ENCODE measurements at places on chromosomes 3 and 15.

DNA sequence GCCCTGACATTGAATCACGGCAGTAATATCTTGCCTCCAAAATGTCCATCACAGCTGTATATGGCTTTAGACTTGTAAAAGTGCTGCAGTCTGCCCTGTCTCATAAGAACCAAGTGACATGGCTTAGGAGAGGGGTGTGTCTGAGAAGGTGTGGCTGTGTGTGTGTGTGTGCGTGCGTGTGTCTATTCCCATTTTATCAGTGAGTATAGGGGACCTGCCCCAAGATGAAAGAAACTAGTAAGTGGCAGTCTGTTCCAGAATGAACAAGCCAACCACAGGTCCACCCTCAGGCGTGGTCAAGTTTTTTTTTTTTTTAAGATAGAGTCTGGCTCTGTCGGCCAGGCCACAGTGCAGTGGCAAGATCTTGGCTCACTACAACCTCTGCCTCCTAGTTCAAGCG lies 5.6 kb upstream of the RHOV start:
- DNase-seq = no peak
- H3K4me1 ChIP-seq = no peaks in the 10 kb centered on the region
- H3K27me3 ChIP-seq = no peaks in the 10 kb centered on the region
- H3K36me3 ChIP-seq = no peaks in the 10 kb centered on the region

GRCh38 chr3:37489355-37489754 lies 315.0 kb upstream of the LRRFIP2 start:
- no peak overlapping the region for H3K27ac ChIP-seq
- no peaks in the 10 kb centered on the region for H3K27me3 ChIP-seq

DNA sequence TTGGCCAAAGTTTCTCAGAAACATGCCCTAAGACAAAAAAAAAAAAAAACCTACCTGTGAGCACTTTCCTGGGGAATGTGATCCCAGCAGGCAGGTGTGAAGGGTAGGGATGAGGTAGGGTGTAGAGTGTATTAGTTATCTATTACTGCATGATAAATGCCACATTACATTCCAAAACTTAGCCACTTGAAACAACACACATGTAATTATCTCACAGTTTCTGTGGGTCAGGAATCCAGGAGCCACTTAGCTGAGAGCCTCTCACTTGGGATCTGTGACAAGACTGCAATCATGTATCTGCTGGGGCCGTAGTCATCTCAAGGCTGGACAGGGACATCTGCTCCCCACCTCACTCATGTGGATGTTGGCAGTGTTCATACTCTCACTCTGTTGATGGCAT lies 18.9 kb upstream of the FBN1 start:
- no peaks in the 10 kb centered on the region for H3K36me3 ChIP-seq
- H3K4me3 ChIP-seq = no peak overlapping the region
- DNase-seq = no peak
- H3K27ac ChIP-seq = no peak overlapping the region

- DNase-seq = no peak
- no peaks in the 10 kb centered on the region for H3K36me3 ChIP-seq
- H3K27ac ChIP-seq = no peak overlapping the region
- H3K27me3 ChIP-seq = no peaks in the 10 kb centered on the region
- no peak overlapping the region for H3K4me3 ChIP-seq
These were observed 24.2 kb upstream of the GALNT15 start for GRCh38 chr3:16150285-16150684.

GRCh38 chr15:80550908-80551260 lies 144.2 kb upstream of the ABHD17C start:
- no peaks in the 10 kb centered on the region for H3K4me1 ChIP-seq
- no peaks in the 10 kb centered on the region for H3K36me3 ChIP-seq
- H3K27me3 ChIP-seq = no peaks in the 10 kb centered on the region
- no peak overlapping the region for H3K27ac ChIP-seq
- DNase-seq = no peak
- H3K4me3 ChIP-seq = no peak overlapping the region

DNA sequence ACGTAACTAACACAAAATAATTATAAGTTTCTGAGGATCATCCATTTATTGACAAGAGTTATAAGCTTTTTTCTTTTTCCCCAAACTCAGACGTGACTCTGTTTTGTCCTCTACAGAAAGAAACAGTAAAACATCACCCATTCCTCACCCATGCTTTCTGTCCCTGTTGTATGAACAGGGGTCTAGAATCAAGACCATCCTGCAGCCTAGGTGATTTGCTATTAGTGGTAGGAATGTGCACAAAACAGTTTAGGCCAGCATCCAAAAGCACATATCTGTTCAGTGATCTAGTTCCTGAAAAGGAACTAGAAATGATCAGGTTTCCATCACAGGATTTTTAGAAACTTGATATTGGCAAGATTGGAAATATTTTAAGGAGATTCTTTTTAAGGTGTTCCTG lies 527.6 kb downstream of the SOX2 start:
- no peak for DNase-seq
- H3K27ac ChIP-seq = no peak overlapping the region
- no peaks in the 10 kb centered on the region for H3K27me3 ChIP-seq
- no peak overlapping the region for H3K4me3 ChIP-seq
- no peaks in the 10 kb centered on the region for H3K36me3 ChIP-seq

GRCh38 chr3:112875561-112875960 lies 28.9 kb upstream of the CD200R1L start:
- H3K4me3 ChIP-seq = no peak overlapping the region
- H3K27ac ChIP-seq = no peak overlapping the region
- no peaks in the 10 kb centered on the region for H3K27me3 ChIP-seq
- no peak for DNase-seq
- no peaks in the 10 kb centered on the region for H3K4me1 ChIP-seq
- H3K36me3 ChIP-seq = no peaks in the 10 kb centered on the region

GRCh38 chr15:77784361-77785292 lies 151.9 kb upstream of the LINGO1 start:
- H3K36me3 ChIP-seq = no peaks in the 10 kb centered on the region
- peak; percentile 21 for DNase-seq
- H3K4me1 ChIP-seq = no peaks in the 10 kb centered on the region

DNA sequence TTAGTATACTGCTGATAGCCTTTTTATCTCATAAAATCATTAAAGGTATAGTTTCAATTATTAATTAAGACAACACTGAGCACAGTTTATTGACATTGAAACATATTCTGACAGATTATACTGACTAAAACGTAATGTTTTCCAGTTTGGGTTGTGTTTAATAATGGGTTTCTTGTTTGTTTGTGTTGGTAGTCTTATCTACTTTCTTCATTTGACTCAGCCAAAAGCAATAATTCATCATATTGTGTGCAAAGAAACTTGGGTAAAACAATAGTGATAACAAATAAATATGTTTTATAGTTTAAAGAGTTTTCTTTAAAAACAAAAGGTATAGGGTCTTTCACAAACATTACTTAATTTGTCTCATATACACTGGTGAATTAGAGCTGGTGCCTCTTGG lies 629.2 kb upstream of the AGTR1 start:
- H3K36me3 ChIP-seq = no peaks in the 10 kb centered on the region
- H3K4me3 ChIP-seq = no peak overlapping the region
- H3K27me3 ChIP-seq = no peaks in the 10 kb centered on the region
- H3K4me1 ChIP-seq = no peaks in the 10 kb centered on the region
- DNase-seq = no peak
- no peak overlapping the region for H3K27ac ChIP-seq

DNA sequence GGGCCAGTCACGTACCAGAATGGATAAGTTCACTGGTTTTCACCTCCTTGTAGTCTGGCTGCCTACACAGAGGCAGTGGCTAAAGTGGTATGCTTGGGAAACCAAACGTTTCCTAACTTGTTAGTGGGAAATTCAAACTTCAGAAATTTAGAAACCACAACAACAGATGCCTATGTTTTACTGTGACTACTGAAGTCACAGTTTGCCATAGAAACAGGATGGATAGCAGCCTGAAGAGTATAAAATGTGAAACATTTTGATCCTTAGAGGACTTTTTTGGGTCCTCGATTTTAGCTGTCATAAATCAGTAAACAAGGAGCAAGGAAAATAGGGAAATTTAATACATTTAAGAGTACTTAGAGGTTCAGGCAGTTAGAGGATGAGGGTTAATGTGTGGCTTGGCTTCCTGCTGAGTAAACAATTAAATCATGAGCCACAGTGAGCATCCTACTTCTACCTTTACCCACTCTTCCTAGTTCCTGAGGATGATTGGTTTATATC lies 48.6 kb downstream of the CMSS1 start:
- H3K4me3 ChIP-seq = no peak overlapping the region
- peaks cover 22% of the 10 kb centered on the region for H3K4me1 ChIP-seq
- H3K27me3 ChIP-seq = no peaks in the 10 kb centered on the region
- H3K27ac ChIP-seq = peak overlapping the region; percentile 41
- DNase-seq = peak; percentile 45

GRCh38 chr3:124964387-124964786 lies 29.8 kb upstream of the MUC13 start:
- peaks cover 9% of the 10 kb centered on the region for H3K36me3 ChIP-seq
- H3K27ac ChIP-seq = no peak overlapping the region
- no peak overlapping the region for H3K4me3 ChIP-seq
- DNase-seq = no peak
- peaks cover 7% of the 10 kb centered on the region for H3K4me1 ChIP-seq

DNA sequence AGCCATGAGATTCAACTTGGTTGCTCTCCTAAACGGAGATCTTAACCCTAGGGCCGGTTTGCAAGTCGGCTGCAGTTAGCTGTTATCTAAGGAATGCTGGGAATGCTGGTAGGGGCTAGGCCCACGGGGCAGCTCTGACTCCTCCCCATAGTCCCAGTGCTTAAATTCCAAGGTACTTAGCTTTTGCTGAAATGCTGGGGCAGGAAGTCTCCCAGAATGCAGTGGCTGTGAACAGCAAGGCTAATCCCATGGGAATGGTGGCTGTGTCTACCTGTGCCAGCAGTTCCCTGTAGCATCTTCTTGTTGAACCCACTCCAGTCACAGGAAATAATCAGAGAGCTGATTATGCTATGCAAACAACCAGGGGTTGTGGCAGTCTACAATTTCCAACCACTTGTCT lies 102.5 kb upstream of the TJP1 start:
- H3K27ac ChIP-seq = no peak overlapping the region
- peaks cover 3% of the 10 kb centered on the region for H3K4me1 ChIP-seq
- H3K27me3 ChIP-seq = no peaks in the 10 kb centered on the region
- DNase-seq = peak; percentile 55

- H3K4me3 ChIP-seq = no peak overlapping the region
- no peaks in the 10 kb centered on the region for H3K36me3 ChIP-seq
- H3K27me3 ChIP-seq = no peaks in the 10 kb centered on the region
- peak; percentile 87 for DNase-seq
These were observed 45.2 kb downstream of the ATP2B2 start for GRCh38 chr3:10459954-10460754.

- no peaks in the 10 kb centered on the region for H3K27me3 ChIP-seq
- no peak overlapping the region for H3K4me3 ChIP-seq
- no peak overlapping the region for H3K27ac ChIP-seq
- DNase-seq = no peak
- H3K4me1 ChIP-seq = peaks cover 13% of the 10 kb centered on the region
- no peaks in the 10 kb centered on the region for H3K36me3 ChIP-seq
These were observed 39.3 kb downstream of the CDCP1 start for GRCh38 chr3:45106874-45107273.

DNA sequence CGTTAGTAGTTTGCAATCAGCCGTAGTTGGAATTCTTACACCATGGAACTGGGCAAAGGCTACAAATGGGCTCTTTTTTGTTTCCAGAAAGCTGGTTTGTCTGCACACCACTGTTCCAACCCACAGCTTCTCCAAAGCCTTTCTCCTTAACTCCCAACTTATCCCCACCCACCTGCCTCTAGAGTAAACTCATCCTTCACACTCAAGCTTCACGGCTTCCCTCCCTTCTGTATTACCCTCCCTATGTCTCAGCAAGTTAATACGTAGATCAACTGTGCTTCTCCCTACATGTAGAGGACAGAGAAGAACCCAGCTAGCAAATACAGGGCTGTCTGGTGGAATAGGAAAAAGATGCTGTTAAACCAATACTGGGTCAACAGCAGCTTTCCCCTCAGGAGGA lies 363.0 kb upstream of the IL12A start:
- H3K4me1 ChIP-seq = peaks cover 26% of the 10 kb centered on the region
- DNase-seq = no peak
- H3K27me3 ChIP-seq = no peaks in the 10 kb centered on the region
- H3K36me3 ChIP-seq = no peaks in the 10 kb centered on the region

DNA sequence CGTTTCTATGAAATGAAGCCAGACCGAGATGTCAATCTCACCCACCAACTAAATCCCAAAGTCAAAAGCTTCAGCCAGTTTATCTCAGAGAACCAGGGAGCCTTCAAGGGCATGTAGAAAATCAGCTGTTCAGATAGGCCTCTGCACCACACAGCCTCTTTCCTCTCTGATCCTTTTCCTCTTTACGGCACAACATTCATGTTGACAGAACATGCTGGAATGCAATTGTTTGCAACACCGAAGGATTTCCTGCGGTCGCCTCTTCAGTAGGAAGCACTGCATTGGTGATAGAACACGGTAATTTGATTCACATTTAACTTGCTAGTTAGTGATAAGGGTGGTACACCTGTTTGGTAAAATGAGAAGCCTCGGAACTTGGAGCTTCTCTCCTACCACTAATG lies 41.9 kb upstream of the TRA2B start:
- no peaks in the 10 kb centered on the region for H3K27me3 ChIP-seq
- no peaks in the 10 kb centered on the region for H3K36me3 ChIP-seq
- H3K4me1 ChIP-seq = peaks cover 10% of the 10 kb centered on the region
- DNase-seq = peak; percentile 79

- H3K4me1 ChIP-seq = peaks cover 14% of the 10 kb centered on the region
- no peak for DNase-seq
- H3K36me3 ChIP-seq = no peaks in the 10 kb centered on the region
- no peak overlapping the region for H3K27ac ChIP-seq
- peaks cover 17% of the 10 kb centered on the region for H3K27me3 ChIP-seq
These were observed 1.5 kb downstream of the FOXB1 start for GRCh38 chr15:60005352-60006202.

DNA sequence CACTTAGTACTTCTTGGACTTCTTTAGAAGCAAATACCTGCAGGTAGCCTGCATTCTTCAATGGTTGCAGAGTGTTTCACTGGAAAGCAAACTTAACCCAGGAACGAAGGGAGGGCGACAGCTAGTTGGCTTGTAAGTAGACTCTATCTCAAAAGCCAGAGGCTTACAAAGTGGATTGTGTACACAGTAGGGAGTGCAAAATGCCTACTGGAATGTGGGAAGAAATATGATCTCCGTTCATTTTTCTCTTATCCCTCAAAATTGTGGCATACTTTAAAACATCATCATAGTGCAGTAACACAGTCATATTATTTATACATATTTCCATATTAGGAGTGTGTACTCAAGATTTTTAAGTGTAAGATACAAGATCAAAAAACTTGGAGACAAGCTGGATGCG lies 155.7 kb downstream of the LIPC start:
- H3K27ac ChIP-seq = no peak overlapping the region
- no peaks in the 10 kb centered on the region for H3K36me3 ChIP-seq
- no peaks in the 10 kb centered on the region for H3K27me3 ChIP-seq

DNA sequence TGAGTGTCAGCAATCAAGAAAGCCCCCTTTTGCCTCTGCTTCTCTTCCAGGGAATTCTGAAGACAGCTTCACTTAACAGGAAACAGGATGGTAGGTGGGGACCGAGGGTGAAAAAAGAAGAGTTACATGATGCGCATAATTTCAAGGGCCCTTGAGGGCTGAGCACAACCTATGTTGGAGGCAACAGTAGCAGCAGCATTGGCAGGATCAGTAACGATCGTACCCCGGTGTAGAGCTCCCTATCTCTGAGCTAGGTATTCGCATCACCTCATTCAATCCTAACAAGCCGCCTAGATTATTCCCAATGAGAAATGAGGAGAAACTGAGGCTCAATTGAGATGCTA lies 432 bp upstream of the RAD54L2 start:
- H3K27ac ChIP-seq = no peak overlapping the region
- H3K27me3 ChIP-seq = no peaks in the 10 kb centered on the region
- H3K4me1 ChIP-seq = peaks cover 9% of the 10 kb centered on the region
- no peaks in the 10 kb centered on the region for H3K36me3 ChIP-seq
- peak overlapping the region; percentile 92 for H3K4me3 ChIP-seq
- no peak for DNase-seq

Data from SJCRH30 (cell line).